RWPE1 (cell line): ENCODE measurements at places on chromosomes 2 and 18.

DNA sequence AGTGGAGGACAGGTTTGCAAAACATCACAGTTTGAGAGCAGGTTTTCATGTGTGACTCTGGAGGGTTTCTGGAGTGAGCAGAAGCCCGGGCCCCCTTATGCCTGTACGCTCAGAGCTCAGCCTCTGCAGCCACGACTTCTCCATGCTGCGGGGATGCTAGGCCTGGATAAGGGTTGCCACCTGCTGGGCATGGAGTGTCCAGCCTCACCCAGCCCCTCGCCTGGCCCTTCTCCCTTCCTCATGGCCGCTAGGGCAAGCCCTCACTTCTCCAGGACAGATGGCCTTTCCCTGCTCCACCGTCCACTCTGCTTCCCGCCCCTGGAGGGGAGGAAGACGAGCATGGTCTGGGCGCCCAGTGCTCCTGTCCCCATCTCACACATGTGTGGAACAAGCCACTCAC is 318.7 kb downstream of the GBX2 start:
- no peak for DNase-seq

- DNase-seq: no peak
Measured at GRCh38 chr2:8159966-8160603, 521.8 kb upstream of the ID2 start.

- peak; percentile 26 for DNase-seq
Measured at GRCh38 chr2:73013936-73014335, 57.6 kb downstream of the SFXN5 start.

DNA sequence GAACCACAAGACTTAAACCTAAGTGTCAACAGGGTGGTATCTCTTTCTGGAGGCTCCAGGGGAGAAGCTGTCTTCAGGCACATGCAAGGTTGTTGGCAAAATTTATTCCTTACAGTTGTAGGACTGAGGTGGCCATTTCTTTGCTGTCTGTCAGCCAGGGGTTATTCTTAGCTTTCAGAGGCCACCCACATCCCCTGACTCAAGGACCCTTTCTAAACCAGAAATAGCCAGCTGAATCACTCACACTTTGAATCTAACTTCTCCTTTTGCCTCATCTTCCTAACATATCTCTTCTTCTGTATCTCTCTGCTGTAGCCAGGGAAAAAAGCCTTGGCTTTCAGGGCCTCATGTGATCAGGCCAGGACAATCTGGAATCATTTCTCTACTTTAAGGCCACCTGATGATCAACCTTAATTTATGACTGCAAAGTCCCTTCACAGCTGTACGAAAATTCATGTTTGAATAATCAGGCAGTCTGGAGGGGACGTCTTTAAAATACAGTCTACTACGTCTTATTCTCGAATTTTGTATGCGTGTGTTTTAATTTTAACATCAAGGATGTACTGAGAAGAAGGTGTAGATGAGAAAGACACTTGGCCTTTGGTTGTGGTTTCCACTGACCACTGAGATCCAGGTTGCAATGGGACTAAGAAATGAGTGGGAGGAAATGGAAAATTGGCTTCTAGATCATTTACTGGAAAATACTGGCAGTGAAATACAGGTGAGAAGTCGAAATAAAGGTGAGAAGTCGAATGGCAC is 90.4 kb downstream of the DOCK10 start:
- no peak for DNase-seq

DNA sequence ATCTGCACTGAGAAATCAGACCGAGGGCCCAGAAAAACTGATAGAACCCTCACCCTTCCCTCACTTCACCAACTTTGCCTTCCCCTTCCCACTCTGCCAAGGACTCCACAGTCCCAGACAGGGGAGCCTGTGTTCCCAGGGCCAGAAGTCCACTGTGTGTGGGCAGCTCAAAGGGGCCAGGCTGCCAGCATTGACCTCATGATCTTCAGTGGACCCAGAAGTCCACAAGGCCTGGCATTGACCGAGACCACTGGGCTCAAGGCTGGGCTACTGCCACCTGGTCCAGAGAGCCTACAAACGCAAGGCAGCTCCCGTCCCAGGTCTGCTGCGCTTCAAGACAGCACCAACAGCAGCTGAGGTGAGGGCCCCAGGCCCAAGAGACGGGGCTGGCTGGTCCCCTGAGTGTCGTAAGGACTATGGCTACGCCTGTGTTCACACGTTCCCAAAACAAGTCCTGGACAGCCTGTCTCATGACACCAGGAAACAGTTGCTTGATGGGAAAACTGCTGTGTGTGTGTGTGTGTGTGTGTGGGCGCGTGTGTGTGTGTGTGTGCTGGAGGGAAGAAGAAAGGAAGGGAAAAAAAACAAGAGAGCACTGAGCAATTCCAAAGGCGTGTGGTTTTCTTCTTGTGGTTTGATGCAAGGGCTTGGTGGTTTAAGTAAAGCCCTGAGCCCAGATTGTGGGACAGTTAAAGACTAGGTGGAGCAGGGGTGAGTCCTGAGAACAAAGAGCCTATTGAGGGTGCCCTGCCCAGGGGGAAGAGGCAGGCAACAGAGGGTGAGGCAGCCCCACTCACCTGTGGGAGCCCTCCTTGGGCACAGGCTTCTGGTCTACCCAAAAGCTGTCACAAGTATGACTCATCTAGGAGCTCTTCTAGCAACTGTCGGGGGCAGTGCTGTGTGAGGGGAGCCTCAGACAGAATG is 46.6 kb upstream of the ZBTB7C start:
- no peak for DNase-seq

GRCh38 chr2:113000436-113000835 is 4.8 kb upstream of the IL36A start:
- DNase-seq: no peak

GRCh38 chr2:202821206-202822160 is 50.1 kb downstream of the ICA1L start:
- DNase-seq: no peak

- no peak for DNase-seq
Measured at GRCh38 chr2:205768341-205768740, 86.0 kb downstream of the NRP2 start.
